ENCODE measurements at places on chromosomes 3 and 15.

GRCh38 chr3:183490653-183491052, 62.2 kb upstream of the MCF2L2 start:
- no peak for DNase-seq

GRCh38 chr15:73601451-73602445, 31.4 kb downstream of the NPTN start:
- DNase-seq, result no peak

DNA sequence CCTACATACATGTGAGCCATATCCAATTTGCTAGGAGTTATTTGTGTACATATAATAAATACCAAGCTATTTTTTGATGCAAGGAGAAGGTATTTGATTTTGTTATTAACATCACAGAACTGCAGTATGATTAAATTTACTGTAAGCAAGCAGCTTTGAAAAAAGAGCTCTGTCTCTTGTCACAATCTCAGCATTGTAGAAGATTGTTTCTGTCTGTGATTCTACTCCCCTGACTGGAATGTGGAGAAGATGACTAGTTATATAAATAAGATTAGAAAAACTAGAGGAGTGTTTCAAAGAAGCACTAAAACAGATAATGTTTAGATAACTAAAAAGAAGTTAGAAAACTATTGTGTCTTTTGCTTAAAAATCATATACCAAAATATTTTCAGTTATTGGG, 17.1 kb upstream of the DCBLD2 start:
- DNase-seq, result no peak

DNA sequence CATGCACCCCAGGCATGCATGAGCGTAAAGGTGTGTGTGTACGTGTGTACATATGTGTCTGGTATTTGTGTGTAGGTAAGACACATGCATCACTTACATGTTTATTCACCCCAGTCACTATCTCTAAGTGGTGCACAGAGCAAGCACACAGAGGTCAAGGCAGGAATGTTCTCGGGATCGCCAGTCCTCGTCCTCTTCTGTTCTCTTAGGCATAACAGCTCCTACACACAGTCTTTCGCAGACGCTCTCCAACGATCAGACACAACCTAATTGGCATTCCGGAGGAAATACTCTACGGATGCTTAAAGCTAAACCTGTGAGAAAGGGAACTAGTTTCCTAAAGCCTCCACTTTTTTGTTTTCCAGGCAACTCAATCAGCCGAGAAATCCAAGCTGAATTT, 95.9 kb downstream of the ADAMTS17 start:
- DNase-seq, result no peak

DNA sequence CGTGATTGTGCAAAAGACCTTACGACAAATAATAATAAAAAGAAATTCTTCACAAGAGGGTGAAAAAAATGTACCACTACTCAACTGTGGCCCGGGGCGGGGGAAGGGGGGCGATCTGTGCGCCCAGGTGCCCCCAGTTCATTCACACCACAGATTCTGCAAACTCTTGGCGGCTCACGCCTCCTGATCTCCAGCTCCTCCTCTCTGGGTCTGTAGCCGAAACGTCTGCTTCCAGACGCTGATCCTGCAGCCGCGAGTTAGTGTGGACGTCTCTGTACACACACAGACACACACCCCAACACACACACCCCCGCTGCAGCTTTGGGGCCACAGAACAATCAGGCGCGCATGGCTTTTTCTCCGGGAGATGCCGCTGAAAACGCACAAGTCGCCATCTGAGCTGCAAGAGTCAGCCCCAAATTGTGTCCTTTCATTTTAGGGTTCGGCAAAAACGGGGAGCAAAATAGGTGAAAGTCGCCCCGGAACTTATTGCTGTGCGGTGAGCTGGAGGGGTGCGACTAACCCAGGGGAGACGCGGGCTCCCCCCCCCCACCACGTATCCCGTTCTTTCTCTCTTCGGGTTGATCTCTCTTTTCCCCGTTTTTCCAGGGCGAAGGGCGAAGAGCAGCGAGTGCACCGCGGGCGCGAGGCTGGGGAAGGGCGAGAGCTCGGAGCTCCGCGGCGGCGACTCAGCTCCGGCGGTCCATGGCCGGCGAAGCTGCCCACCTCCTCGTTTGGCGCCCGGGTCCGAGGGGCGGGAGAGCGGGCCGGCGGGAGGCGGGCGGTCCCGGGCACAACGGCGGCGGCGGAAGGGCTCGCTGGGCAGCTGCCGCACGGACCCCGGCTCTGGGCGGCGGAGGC, 505 bp upstream of the WNT5A start:
- DNase-seq, result no peak

GRCh38 chr3:33597257-33597689, 120.8 kb downstream of the CLASP2 start:
- DNase-seq, result no peak

DNA sequence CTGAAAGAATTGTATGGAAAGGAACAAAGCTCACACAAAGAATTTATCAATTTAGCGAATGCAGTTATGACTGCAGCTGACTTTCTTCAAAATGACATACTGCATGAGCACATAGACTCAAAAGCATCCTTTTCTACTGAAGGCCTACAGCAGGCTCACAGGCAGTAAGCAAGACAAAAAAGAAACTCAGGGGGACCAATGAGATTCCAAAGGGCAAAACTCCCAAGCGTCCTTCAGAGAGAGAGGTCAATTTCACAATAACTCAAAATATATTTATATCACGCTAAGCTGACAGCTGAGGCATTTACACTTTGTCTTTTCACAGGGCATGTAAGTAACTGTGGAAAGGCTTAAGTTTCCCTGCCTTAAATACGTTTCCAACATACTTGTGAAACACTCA, 427.9 kb upstream of the RASGRP1 start:
- DNase-seq, result no peak

GRCh38 chr3:140756240-140757016, 78.6 kb downstream of the TRIM42 start:
- no peak for DNase-seq

GRCh38 chr3:11288786-11289637, 16.8 kb downstream of the ATG7 start:
- DNase-seq, result peak; percentile 81

GRCh38 chr3:132047209-132047608, 12.4 kb upstream of the CPNE4 start:
- DNase-seq, result no peak

GRCh38 chr3:55235416-55235815, 251.7 kb downstream of the WNT5A start:
- DNase-seq, result no peak

- DNase-seq, result no peak
Observed at GRCh38 chr3:87052499-87053260, 61.7 kb upstream of the VGLL3 start.

- no peak for DNase-seq
Observed at GRCh38 chr3:125165948-125166553, 46.5 kb downstream of the SLC12A8 start.

GRCh38 chr3:64098670-64099069, 75.4 kb upstream of the PSMD6 start:
- no peak for DNase-seq
